ENCODE measurements at places on chromosomes 3 and 15.

DNA sequence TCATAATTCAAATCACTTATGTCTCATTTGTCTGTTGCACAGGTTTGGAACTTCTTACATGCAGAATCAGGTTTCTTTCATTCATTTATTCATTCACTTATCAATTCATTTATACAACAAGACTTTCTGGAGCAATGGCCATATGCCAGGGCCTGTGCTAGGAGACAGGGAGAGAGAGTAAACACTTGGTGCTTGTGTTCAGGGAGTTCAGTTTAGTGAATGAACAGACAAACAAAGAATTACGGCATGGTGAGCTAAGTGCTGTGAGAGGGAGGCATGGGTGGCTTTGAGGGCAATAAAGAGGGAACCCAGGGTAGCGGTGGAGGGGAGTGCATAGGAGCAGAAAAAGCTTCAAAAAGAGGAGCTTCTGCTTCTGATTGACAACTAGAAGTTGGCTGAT is 8.5 kb upstream of the IREB2 start:
- peak; percentile 10 for DNase-seq

- no peak for DNase-seq
Measured at GRCh38 chr3:35900079-35900478, 260.8 kb downstream of the ARPP21 start.

DNA sequence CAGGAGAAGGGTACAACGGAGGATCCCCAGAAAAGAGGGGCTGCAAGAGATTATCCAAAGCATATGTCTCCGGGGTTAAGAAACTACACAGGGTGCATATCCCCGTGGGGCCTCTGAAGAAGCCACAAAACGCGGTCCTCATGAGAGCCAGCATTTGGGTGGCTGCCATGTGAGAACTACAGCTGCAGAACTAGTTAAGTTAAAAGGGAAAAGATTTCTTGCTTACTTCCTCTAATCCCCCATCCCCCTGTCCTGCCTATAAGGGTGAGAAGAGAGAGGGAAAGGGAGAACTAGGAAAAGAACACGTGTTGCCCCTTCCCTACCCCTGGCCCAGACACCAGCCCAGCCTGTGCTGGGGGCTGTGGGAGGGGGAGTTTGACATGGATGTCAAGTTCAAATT is 70.4 kb upstream of the PCSK6 start:
- no peak for DNase-seq

GRCh38 chr3:8532251-8532871 is 30.7 kb downstream of the LMCD1 start:
- DNase-seq, result no peak

GRCh38 chr3:109852283-109852682 is 514.9 kb upstream of the DPPA4 start:
- no peak for DNase-seq

DNA sequence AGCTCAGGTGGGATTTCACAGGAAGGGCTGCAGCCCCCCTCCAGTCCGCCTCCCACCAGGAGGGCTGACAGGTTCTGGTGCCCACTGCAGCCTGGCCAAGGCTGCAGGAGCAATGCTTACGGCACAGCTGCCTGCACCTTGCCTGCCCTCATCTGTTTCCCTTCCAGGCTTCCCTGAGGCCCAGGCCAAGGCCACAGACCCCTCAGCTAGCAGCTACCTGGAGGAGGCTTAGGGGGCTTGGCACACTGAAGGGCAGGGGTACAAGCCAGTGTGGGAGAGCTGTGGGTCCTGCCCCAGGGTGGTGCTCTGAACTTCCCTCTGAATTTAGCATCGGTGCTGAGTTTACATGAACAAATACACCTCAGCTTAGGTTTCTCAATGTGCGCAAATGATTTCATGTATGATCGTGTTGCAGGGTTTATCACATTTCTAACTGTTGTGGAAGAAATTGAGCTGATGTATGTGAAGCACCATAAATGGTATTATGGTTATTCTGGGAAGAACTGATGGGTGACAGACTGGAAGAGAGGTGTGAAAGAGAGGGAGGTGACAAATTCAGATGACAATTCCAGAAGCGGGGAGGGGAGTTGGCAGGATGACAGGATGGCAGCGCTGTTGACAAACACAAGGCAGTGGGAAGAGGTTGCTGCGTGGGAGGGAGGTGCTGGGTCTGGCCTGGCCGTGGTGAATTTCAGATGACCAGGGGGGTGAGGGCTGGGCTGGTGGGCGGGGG is 6.1 kb downstream of the RHCG start:
- DNase-seq, result peak; percentile 58

- DNase-seq, result no peak
Measured at GRCh38 chr3:71672340-71672739, 52.9 kb downstream of the EIF4E3 start.

GRCh38 chr3:159416856-159417255 is 571.8 kb upstream of the IL12A start:
- DNase-seq, result no peak

DNA sequence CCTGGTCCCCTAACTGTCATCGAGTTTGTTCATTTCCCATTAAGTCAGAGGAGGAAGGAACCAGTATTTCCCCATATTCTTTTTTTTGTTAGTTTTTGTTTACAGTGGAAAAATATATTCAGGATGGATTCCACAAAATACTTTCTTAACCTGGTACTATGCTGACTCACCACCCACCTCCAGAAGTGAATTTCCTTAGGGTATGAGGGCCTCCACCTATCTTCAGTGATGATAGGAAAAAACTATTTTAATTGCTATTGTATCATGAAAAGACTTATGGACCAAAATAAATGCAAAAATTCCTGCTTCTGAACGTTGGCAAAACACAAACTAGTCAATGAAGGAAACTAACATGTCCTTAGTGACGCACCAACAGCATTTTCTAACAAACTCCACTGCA is 64.2 kb upstream of the FOXP1 start:
- DNase-seq, result no peak

GRCh38 chr3:12465836-12466225 is 18.4 kb upstream of the TSEN2 start:
- DNase-seq, result no peak

DNA sequence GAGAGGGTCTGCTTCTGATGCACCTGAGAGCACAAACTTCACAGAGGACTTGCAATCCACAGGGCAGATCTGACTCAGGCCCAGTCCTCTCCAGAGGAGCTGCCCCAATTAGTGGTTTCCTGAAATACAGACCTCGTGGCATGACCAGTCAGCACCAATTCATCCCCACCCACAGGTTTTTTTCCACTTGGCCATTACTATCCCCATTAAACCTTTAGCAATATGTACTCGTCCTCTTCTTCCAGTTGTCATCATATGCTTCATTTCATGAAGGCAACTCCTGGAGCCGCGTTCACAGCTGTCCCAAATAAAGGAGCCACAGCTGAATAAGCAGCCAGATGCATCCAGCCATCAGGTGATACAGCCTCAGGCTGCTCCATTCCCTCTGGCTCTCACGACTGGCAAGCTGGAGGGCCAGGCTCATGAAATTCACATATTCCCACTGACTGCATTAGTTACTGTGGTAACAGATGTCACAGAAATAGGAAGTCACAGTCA is 163.1 kb downstream of the FMN1 start:
- no peak for DNase-seq

DNA sequence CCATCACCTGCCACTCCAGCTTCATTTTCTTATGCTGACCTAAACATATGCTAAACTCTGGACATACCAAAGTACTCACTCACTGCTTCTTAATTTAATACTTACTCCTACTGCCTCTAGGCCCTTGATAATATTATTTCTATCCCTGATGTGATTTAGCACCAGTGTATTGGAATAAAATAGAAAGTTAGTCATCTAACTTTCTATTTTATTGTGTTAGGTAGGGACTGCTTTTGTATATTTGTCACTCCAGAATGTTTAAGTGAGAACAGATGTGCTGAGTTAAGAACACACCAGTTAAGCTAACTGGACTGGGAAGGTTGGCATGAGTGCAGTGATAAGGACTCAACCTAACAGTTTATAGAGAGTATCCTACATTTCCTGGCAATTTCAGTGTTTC is 6.5 kb upstream of the CLDN16 start:
- DNase-seq, result no peak

DNA sequence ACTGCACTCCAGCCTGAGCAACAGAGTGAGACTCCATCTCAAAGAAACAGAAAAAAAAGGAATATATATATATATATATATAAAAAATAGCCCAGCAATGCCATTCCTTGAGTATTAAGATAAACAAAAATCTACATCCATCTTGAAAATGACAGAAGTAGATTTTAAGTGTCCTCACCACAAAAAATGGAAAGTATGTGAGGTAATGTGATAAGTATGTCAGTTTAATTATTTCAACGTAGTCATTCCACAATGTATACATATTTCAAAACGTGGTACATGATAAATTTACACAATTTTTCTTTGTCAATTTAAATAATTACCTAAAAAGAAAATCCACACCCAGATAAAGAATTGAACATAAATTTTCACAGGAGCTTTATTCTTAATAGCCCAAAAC is 54.9 kb downstream of the HCN4 start:
- DNase-seq, result no peak

DNA sequence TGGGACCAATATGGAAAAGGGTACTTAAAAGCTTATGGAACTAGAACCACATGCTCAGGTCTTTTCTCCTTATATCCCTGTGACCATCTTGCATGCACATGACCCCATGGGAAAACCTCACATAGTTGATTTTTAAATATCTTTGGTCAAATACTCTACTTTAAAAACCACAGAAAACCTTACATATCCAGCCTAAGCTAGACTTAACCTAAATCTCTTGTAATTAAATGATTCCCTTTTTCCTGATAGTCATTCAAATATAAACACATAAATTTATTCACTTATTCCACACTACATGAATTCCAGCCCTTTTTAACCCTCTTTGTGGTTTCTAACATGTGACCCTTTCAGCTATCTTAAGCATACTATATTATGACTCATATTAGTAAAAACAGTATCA is 46.8 kb downstream of the DNAJC13 start:
- DNase-seq, result no peak

- DNase-seq, result no peak
Measured at GRCh38 chr3:155019575-155019974, 60.5 kb upstream of the MME start.

GRCh38 chr3:86173401-86173800 is 817.5 kb downstream of the VGLL3 start:
- DNase-seq, result no peak

DNA sequence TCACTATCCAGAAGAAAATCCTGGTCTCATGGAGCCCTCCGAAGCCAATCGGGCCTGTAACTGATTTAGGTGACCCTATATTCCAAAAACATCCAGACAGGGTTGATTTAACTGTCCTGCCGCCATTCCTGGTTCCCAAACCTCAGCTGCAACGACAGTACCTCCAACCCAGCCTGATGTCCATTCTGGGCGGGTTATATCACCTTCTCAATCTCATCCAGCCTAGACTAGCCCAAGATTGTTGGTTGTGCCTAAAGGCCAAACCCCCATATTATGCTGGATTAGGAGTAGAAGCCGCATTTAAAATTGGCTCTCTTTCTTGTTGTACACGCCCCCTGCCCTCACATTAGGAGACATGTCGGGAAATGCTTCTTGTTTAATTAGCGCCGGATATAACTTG is 36.7 kb downstream of the ZBTB11 start:
- no peak for DNase-seq

- no peak for DNase-seq
Measured at GRCh38 chr15:28861031-28861534, 12.6 kb upstream of the GOLGA6L7 start.

DNA sequence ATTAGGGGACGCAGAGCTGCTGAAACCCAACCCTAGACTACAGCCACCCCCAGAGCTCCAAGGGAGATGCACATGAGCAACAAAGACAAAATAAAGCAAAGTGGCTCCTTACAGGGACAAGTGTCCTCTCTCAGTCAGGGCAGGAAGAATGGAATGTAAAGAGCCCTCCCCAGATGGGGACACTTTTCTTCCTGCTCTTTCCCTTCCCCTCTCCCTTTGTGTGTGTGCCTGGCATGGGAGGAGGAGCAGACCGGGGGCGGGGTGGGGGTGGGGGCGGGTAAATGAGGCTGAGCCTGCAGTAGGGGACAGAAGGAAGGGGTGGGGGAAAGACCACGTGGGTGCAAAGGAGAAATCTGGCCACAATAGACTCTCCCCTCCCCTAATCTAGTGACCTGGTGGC is 37.4 kb downstream of the ACAA1 start:
- DNase-seq, result no peak

DNA sequence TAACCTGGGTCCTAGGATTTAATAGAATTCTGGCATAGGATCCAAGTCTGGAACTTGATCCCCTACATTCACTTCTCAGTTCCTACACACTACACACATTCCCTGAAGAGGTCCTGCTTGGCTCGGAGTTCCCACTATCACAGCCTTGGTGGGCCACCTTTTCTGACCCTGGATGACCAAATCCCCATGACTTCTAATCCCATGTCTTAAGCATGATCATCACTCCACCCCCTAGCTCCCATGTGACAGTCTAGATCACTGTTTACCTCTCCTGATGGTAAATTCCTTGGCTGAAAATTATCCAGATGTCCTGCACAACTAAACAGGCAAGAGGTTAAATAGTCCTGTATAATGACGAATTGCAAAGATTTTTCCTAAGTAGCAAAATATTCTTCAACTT is 40.3 kb downstream of the DUT start:
- DNase-seq, result no peak

- no peak for DNase-seq
Measured at GRCh38 chr15:62287066-62287857, 122.2 kb upstream of the C2CD4B start.

DNA sequence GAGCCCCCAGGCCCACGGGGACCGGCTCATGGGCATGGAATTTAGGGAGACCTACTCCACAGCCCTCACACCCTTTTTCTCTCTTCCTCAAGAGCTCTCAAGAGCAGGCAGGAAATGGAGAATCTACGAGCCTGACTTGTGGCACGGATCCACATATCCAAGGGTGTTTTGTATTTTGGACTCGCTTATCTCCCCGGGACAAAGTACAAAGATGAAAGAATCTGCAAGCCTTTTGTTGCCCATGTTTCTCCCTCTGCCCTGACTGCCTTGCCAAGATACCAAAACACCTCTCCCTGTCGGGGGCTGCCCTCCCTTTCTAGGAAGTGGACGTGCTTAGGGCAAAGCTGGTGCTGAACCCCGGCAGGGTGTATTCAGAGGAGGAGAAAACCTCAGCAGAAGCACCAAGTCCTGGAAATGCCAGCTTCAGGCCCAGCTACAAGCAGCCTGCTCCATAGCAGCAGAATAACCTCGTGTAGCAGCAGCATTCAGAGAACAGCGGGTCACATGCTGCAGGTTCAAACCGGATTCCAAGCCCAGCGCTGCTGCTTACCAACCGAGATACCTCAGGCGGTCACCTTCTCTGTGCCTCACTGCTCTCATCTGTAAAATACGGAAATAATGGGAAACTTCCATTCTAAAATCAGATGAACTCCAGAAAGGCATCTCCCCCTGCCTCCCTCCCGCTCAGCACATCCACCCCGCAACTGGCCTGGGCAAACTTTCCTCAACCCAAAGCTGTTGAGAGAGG is 35.2 kb downstream of the DNASE1L3 start:
- no peak for DNase-seq

- DNase-seq, result no peak
Measured at GRCh38 chr3:54696313-54696712, 231.5 kb downstream of the LRTM1 start.
